Activated T-helper 17 cell treated with anti-CD3 and anti-CD28 coated beads, Interleukin-2, amount 50 U/mL, for 72 hours (primary cell): ENCODE measurements at places on chromosomes 1 and 21. TPM values are rescaled to one million over a fixed set of nuclear protein-coding genes. Genes with fewer than 3 reads are reported as not detected.
A peak's percentile ranks its signal among the peaks of the same experiment; 100 is the strongest.

- no peak for ATAC-seq
Observed at GRCh38 chr1:115694805-115695204, 53.0 kb downstream of the VANGL1 start.

GRCh38 chr21:26032263-26032662 is 138.3 kb downstream of the APP start:
- peak; percentile 56 for ATAC-seq

DNA sequence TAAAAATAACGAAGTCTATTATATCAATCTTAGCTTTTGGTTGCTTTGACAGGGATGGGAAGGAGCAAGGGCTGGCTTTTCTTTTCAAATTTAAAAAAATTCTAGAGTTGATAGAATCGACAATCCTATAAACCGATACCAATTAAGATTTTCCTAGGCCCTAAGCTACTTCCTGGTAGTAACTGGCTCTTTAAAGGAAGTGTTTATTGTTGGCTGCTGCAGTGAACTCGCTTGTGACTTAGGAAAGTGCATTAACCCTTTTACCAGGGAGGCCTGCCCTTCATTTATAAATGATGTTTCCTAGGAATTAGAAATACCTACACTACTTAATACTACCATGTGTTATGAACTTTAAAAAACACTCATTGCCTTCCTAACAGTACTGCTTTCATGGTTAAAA is 33.2 kb downstream of the ATP5PF start:
- ATAC-seq = no peak

- no peak for ATAC-seq
Observed at GRCh38 chr1:243713470-243714186, 136.4 kb downstream of the AKT3 start.

DNA sequence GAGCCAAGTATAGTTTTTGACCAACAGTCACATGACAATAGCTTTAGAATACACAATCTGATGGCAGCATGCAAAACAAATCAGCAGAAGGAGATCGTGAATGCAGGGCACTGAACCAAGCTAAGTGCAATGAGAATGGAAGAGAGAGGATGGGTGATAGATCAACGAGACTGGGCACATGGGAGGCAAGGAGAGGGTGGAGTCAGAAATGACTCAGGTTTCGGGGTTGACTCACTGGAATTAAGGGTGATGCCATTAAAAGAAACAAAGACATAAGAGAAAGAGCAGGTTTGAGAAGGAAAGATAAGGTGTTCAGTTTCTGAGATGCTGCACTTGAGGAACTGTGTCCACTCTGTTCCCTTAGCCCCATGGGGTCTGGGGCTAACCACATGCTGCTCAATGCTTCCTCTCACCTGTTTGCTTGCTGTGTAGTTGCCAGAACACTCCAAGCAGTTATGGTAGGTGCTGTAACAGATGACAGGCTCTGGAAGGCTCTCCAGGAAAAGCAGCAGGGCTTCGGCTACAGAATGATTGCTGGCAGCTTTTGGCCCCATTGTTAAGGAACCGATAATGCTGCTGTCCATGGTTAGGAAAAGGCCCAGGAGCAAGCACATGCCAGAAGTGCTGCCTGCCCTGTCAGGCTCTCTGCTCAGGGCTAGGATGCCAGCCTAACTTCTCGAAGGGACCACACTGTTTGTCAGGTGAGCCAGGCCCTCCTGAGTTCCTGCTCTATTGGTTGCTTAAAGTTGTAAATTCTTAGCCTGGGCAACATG is 6.1 kb upstream of the MTF1 start:
- ATAC-seq = peak; percentile 93

GRCh38 chr1:43143441-43143888 is 28.6 kb downstream of the EBNA1BP2 start:
- ATAC-seq = no peak

GRCh38 chr1:64042331-64043100 is 160.9 kb upstream of the UBE2U start:
- no peak for ATAC-seq

GRCh38 chr1:226638001-226638601 is 89.5 kb downstream of the STUM start:
- ATAC-seq = no peak

GRCh38 chr1:191977874-191978506 is 180.3 kb upstream of the RGS18 start:
- no peak for ATAC-seq

GRCh38 chr1:107359472-107360241 is 218.8 kb downstream of the NTNG1 start:
- no peak for ATAC-seq

- no peak for ATAC-seq
Observed at GRCh38 chr1:40651138-40651857, 14.2 kb downstream of the RIMS3 start.

- ATAC-seq = peak; percentile 89
Observed at GRCh38 chr1:21324368-21325141, 34.3 kb upstream of the ECE1 start.

- ATAC-seq = no peak
Observed at GRCh38 chr1:201400212-201400851, 1.2 kb upstream of the LAD1 start.

GRCh38 chr1:2556678-2557481 is 709 bp downstream of the TNFRSF14 start:
- ATAC-seq = peak; percentile 19

GRCh38 chr21:46058431-46059145 is 39.3 kb upstream of the COL6A2 start:
- no peak for ATAC-seq

The SLC6A9 gene
- total RNA-seq = 0.87 TPM

The CLIC4 gene
- total RNA-seq = 13.8 TPM

The PRKAA2 gene
- total RNA-seq = 0.19 TPM

The RCAN3 gene
- 38.6 TPM for total RNA-seq

The PKP1 gene
- total RNA-seq = not detected

The KAZN gene
- 0.74 TPM for total RNA-seq

The OR2T6 gene
- total RNA-seq = not detected

The OR6N1 gene
- not detected for total RNA-seq

The KCNK2 gene
- not detected for total RNA-seq

The FCRL1 gene
- total RNA-seq = not detected

The KIAA0040 gene
- 34.8 TPM for total RNA-seq

The CLIC6 gene
- total RNA-seq = 0.11 TPM

The RGS4 gene
- not detected for total RNA-seq

The S100A2 gene
- total RNA-seq = 10.7 TPM
